ENCODE measurements at places on chromosomes 5 and 9.

DNA sequence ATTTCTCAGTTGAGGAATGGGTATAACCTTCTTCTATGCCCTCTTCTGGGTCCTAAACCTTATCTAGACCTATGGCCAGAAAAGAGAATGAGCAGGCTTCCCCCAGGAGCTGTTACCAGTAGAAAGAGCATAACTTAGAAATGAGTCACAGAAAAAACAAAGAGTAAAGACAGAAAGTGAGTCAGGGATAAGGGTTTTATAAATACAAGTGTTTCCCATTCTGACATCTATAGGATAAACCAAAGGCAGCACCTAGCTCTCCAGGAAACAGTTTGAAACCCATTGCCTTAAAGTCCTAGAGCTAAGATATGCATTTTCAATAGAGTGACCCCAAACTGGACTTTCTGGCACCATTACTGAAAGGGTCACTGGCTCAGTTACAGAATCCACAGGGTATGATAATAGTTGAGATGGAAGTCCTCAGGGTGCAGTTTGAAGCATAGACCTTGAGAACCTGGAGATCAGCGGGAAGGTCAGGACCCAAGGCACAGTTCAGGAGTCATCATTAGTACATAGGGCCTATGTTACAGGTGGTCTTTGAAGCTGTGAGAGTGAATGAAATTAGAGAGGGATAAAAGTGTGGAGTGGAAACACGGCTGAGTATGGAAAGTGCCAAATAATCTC, 42.7 kb upstream of the LIFR start:
- no peak for DNase-seq

- peak; percentile 92 for DNase-seq
These were observed at the start of gene DMRTA1 for GRCh38 chr9:22446589-22446949. TSS of gene DMRTA1 (plus strand) at chr9:22446824. CDS start at chr9:22447066, 242 bp downstream.

DNA sequence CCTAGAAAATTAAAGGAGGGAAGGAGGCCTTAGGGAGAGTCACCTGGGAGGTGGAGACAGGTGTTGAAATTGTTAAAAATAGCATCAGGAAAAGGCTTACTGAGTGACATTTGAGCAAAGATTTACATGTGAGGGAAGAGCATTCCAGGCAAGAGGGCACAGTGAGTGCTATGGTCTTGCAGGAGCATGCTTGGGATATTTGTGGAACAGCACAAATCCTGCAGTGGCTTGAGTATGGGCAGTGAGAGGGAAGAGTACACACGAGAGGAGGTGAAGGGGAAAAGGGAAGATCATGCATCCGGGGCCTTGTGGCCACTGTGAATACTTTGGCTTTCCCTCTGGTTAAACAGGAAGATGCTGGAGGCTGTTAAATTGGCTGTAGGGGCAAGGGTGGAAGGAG, 36.6 kb downstream of the ACER2 start:
- DNase-seq = no peak

DNA sequence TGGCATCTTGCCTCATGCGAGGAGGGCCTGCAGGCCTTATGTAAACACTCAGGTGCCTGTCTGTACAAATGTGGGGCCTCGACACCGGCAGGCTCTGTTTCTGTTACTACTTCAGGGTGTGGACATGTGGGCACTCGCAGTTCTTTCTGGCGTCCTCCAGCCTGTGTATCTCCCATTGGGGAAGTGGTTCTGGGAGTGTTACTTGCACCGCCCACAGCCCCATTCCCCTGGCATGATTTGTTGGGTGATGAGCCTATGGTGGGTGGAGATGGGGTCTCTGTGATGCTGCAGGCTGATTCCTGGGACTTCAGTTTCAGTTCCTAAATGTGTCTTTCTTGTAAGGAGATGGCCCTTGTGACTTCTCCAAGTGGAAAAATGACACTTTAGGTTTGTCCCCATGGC, 82.1 kb upstream of the PITX1 start:
- DNase-seq = no peak

GRCh38 chr9:36923025-36923625, 110.9 kb downstream of the PAX5 start:
- DNase-seq = peak; percentile 7

DNA sequence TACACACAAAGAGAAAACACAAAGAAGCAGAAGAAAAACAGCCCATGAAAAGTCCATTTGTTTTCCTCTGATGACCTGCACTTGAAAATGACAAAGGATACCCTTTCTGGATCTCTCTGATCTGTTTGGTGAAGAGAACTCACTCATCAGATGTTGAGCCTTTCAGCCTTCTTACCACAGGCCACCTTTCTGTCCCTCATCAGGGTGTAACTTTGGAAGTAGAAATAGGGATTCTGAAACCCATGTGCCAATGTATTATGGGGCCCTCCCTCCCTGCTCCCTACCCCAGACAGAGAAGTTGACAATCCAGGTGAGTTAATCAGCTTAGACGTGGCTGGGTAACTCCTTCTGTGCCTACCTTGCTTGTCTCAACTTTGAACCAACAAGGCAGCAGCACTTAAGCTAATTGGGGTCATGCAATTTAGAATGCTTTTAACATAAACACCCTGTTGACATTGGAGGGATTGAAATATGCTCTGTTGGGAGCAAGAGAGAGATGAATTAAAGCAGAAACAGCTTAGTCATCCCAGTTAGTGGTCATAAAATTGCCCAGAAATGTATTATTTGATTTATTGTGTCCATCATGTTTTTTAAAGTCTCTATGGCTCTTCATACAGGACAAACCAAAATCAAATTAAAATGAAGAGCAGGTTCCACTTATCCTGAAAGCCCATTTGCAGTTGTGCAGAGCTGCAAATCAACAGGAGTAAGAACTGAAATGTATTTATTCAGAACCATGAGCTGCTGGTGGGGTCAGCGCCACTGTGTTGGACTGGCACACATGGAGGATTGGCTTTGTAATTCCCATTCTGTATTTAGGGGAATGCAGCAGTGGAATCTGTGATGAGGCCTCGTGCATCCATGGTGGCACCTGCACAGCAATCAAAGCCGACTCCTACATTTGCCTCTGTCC, 132.0 kb downstream of the LIFR start:
- no peak for DNase-seq

- DNase-seq = no peak
These were observed 66.8 kb downstream of the AMBP start for GRCh38 chr9:114011313-114011712.

GRCh38 chr5:121415270-121415669, 436.4 kb upstream of the FTMT start:
- no peak for DNase-seq

GRCh38 chr9:89234205-89235067, 55.8 kb upstream of the SHC3 start:
- DNase-seq = no peak

GRCh38 chr9:92142329-92142728, 27.1 kb upstream of the SPTLC1 start:
- no peak for DNase-seq

DNA sequence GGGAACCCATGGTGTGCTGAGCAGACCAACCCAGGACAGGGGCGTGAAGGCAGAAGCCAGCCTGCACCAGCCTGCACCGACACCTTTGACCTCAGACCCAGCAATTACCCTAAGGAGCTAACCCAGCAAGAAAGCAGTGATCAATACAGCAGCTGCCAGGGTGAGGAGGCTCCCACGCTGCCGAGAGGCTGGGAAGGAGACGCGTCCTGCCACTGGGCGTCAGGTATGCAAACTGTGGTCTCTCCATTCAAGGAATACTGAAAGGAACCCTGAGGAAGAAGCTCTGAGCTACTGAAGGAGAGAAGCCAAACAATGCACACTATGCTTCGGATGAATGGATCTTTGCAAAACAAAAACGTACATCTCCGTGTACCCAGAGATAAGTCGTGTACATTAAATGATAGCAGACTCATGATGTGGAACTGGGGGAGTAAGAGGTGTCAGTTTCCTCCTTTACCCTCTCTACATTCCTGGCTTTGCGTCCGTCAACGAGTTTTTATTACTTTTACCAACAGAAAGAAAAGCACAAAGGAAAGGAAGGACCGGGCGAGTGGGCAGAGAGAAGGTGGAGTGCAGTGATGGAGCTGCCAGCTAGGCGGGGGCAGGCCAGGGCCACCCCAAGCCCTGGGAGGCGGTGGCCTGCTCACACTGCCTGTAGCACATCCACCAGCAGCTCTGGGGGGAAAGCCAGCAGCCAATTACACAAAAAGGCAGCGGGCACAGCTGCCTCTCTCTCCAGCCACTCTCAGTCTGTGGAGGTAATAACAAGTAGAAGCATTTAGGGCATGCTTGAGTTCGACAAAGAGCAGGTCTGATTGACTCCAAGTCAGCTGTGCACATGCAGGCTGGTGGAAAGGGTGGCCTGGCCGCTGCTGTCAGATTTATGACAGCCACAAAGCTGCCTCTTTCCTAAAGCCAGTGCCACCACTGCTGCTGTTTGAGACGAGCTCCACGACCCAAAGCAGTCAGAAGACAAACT, 29.3 kb downstream of the RASGEF1C start:
- DNase-seq = no peak

DNA sequence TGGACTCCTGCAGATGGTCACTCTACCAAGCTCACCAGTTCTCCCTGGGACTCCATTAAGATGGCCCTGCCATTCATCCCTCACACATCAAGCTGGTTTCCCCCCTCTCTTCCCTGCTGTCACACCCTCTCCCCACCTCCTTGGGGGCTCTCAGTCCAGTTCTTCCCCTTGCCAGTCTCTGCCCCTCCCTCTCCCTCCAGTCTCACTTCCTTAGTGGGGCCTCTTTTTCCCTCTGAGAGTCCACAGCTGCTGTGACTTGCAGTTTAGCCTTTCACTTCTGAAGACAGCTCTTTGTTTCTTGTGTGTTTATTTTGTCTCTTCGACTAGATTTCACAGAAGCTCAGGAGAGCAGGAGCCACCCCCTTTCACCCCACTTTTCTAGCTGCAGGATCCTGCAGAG, 10.5 kb downstream of the DOCK2 start:
- no peak for DNase-seq

DNA sequence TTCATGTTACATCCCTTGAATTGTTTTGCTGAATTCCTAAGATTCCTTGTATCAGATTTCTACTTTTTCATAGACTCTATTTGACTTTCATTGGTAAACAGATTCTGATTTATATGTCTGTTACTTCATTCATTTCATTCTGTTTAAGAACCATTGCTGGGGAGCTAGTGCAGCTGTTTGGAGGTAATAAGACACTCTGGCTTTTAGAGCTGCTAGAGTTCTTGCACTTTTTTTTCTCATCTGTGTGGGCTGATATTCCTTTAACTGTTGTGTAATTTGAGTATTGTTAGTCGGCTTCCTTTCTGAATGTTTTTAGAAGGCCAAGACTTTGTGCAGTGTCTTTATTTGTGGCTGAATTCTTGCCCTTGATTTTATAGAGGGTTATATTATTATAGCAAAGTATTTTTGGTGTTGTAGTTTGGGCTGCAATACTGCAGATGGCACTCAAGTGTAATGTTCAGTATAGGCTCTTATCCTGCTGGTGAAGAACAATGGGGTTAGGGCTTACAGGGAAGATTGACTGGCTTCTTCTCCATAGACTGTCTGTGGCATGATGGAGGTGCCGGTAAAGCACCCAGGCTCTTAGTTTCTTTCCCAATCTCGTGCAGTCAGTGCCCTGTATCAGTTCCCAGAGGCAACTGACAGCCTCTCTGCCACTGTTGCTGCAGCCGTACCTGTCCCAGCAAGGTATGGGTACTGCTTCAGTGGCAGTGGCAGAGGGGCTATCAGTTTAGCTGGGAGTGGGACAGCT, 162.2 kb downstream of the OXCT1 start:
- DNase-seq = no peak

- DNase-seq = no peak
These were observed 113.1 kb downstream of the FBXL7 start for GRCh38 chr5:15612915-15613635.

DNA sequence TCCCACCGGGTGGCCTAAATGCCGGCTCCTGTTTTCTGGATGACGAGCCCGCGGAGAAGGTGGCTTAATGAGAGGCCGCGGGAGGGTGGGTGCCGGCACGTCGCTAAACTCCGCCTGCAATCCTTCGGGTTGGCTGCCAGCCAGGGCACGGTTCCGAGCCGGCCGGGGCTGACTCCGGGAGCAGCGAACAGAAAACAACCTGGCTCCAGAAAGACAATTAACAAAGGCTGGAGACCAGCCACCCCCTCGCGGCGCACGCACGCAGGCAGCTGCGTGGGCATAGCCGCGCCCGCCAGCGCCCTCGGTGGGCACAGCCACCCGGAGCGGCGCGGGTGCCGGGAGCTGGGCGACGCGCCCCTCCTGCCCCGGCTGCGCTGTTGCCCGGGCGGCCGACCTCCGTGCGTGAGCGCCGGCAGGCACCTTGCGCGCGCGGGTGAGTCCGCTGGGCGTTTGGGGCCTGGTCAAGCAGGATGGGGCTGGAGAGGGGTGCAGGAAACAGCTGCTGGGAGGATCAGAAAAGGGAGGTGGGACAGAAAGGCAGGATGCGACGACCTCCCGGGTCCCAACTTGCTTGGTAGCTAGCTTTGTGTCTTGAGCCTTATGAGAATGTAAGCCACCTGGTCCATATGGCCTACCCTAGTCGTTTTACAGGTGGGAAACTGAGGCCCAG, at the start of gene ARHGEF37:
Gene ARHGEF37, plus strand, starts transcription at position 307 of the 670 bp plus-strand sequence. CDS start 16,272 bp downstream, outside the sequence.
- DNase-seq = peak; percentile 85

DNA sequence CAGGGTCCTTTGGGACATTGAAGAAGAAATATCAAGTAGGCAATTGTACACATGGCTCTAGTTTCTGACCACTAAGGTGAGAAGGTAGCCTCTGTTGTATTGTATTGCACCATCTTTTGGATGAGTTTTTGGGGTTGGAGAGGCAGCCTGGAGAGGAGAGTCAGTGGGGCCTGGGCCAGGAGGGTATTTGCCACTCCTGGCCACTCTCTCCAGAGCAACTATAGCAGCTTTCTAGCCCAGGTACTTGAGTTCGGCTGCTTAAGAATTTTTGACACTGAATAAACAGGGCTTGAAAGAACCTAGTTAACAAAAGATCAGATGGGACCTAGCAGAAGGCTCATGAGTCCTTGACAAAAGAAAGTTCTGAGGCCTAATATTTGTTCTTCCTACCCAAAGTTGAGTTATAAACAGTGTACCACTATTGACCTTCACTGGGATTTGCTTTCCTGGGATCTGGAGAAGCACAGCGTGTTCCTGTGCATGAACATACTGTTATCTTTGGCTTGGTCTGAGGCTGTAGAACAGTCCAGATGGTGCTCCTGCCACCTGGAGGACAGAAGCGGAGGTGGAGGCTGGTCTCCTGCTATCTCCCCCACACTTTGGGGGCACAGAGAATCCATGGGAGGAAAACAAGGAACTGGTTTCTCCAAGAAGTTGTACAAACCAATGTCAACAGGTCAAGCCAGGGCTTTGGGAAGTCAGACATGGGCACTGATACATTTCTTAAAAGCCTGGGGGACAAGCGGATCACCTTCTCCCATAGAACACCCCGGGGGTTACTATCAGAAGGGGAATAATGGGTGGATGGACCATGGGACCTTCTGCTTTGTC, 110.4 kb upstream of the LIFR start:
- no peak for DNase-seq

GRCh38 chr5:172079876-172080275, 73.4 kb upstream of the FBXW11 start:
- DNase-seq = no peak
